ENCODE measurements at places on chromosomes 1 and 21.
A peak's percentile ranks its signal among the peaks of the same experiment; 100 is the strongest.

GRCh38 chr1:112696578-112697314, 10.2 kb downstream of the RHOC start:
- DNase-seq = no peak

- no peak for DNase-seq
These were observed 22.0 kb upstream of the IFNAR1 start for GRCh38 chr21:33302796-33303195.

GRCh38 chr1:5002676-5003075, 348.3 kb downstream of the AJAP1 start:
- DNase-seq = no peak

GRCh38 chr1:232550007-232550406, 79.9 kb downstream of the SIPA1L2 start:
- DNase-seq = no peak

DNA sequence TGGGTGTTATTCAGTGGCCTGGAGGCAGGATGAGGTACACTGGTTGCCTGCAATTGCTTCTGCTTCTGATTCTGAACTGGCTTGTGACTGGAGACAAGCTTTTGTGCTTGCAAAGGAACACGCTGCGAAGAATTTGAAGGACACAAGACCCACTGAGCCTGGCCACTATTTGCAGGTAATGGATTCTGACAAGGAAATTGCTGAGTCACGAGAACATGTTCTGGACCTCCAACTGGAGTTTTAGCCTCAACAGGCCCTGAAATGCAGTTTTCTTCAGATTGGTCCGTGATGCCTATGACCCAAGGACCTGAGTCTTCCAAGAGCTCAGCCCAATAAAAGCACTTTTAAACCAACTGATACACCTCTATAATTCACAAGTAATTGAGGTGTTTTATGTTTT, 4.6 kb downstream of the RAB3GAP2 start:
- DNase-seq = no peak

DNA sequence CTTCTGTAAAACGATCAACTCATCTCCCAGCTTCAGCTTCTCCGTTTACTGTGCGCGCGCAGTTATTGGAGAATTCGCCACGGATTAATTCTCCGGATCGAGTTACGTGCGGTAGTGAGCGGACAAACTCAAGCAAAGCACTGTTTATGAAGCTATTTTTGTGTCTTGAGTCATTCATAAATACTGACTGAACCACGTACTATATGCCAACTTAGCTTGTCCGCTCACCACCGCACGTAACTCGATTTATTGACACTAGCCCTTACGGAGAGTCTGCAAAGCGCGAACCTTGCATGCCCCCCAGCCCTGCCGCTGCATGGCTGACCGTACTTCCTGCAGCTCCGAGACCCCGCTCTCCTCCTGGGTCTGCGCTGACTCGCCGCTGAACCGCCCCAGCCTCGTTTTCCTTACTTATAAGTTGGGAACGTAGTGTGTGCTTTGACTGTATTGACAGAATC, 773 bp downstream of the CHD1L start:
- no peak for DNase-seq

DNA sequence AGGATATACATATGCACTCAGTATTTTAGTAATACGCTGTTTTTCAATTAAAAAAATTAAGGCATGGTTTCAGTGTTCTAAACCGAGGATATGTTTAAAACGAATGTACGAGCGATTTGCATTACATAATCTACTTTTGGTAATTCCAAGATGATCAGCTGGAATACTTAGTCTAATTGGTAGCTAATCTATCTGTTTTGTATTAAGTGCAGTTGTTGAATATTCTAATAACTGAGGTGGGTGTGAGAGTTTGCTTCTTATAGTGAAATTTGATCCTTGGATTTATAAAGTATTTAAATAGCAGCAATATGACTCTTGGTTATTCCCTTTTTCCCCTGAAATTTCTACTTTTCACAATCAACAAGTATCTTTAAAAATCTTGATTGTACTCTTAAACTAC, 1.3 kb downstream of the RNF2 start:
- no peak for DNase-seq

DNA sequence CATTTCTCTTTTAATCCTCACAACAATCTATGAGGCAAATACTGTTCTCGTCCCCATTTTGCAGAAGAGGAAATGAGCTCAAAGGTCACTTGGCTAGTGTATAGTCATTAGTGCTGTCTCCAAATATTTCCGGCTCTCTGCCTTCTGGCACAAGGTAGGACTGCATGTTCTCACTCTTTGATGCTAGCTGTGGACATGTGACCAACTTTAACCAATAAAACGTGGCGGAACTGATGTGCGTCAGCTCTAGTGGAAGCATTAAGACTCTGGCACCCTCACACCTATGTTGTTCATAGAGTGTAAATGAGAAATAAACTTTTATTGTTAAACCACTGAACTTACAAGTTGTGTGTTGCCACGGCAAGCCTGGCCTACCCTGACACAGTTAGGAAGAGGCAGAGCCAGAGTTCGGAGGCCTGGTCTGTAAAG, 5.0 kb upstream of the KIF21B start:
- peak; percentile 43 for DNase-seq

DNA sequence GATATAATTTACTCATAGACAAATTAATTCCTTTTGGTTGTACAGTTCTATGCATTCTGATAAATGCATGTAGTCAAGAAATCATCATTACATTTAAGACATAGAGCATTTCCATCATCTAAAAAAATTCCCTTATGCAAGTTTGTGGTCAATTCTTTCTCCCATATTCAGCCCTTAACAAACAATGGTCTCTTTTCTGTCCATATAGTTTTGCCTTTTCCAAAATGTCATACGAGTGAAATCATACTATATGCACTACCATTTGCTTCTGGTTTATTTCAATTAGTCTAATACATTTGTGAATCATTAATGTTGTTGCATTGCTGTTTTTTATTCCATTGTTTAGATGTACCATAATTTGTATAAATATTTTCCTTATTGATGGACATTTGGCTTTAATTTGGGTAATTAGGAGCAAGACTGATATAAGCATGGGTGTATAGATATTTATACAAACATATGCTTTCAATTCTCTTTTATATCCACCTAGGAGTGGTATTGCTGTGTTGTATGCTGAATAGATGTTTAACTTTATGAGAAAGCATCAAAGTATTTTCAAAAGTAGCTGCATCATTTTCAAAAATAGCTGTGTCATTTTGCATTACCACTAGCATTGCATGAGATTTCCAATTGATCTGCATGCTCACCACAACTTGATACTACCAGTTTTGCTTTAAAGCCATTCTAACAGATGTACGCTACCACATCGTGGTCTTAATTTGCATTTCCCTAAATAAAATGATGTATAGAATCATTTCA, 397.0 kb upstream of the ADAMTS5 start:
- DNase-seq = no peak

DNA sequence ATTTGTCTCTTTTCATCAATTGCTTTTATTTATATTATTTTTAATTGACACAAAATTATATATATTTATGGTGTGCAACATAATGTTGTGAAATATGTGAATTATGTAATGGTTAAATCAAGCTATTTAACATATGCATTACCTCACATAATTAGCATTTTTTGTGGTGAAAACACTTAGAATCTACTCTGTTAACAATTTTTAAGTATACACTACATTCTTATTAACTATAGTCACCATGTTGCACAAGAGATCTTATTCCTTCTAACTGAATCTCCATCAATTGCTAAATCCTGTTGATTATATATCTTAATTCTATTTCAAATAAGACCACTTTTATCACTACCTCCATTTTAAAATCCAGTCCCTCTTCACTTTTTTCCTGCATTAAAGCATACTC, 42.5 kb downstream of the PLPPR5 start:
- DNase-seq = no peak

DNA sequence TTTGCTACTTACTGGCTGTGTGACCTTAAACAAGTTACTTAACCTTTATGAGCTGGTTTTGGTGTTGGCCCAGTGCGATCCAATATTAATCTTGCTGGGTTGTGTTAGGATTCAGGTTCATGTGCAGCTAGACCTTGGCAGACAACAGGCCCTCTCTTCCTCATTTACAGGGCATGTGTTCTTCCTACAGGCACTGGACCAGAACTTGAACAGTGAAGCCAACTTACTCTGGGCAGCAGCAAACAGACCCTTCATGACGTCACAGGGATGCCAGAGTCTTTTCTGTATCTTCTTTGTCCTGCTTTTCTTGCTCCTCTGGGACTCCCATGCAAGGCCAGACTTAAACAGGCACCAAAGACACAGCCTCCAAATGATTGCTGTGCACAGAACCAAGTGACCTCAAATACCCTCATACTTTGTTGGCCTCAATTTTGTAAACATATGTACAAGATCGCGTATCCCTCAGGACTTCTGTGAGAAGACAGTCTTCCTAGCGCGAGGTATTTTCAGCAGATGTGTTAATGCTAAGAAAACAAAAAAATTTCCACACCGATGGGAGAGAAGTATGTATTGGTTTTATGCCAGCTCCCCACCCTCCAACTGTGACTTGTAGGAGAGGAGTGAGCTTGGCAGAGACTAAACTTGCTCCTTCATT, 73.7 kb downstream of the URB2 start:
- no peak for DNase-seq

DNA sequence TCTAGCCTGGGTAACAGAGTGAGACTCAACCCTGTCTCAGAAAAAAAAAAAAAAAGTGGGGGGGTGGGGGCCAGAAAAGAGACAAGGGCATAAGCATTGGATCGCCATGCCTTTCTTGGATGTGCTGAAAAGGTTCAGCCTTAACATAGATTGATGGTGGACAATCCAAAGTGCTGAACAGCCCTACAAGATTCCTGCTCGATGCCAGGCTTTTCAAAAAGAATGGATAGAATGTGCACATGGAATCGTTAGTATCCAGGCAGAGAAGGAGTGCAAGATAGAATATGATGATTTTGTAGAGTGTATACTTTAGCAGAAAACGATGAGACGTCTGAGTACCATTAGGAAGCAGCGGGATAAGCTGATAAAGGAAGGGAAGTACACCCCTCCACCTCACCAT, 10.9 kb upstream of the COA7 start:
- no peak for DNase-seq

- DNase-seq = no peak
These were observed 316.2 kb upstream of the CXADR start for GRCh38 chr21:17196623-17197022.

DNA sequence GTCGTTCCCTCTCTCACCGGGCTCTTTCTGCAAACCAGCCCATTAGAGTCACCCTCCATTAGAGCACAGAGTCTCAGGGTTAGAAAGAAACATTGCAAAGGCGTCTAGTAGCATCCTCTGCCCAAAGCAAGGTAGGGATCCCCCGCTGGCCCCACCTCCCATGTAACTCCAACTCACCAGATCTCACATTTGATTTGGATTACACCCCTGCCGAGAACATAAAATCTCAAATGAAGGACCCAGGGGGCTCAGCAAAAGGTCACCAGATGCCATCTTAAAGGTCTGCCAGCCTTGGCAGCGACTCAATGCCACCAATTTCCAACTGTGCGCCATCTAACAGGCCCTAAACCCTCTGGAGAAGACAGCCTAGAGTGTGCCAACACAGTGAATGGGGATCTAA, 14.1 kb downstream of the C1orf87 start:
- no peak for DNase-seq

DNA sequence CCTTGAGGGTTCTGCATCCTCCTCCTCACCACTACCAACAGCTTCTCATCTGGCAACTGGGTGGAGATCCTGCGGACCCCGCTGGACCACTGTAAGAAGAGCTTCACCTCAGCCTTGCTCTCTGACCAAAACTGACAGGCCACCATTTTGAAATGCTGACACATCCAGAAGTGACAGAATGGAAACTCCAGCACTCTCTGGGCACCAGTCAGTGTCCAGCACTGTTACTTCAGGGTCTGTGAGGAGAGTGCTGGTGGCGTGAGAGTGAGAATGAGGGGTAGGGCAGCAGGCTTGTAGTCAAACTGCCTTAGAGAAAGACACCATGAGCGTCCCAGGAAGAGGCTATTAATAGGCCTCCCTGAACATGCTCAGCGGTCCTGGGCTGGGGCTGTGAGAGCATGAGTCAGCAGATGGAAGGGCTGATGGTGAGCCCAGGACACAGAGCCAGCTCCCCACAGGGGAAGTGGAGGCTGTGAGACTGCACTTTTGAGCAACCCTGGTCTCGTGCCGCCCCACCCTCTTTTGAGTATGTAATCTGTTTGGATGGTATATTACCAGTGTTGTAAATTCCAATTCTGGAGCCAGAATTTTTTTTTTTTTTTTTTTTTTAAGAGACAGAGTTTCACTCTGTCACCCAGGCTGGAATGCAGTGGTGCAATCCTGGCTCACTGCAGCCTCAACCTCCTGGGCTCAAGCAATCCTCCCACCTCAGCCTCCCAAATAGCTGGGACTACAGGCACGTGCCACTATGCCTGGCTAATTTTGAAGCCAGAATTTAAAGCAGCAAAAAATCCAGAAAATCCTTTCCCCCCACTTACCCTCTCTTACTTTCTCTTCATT, 34.4 kb upstream of the SLC30A1 start:
- peak; percentile 77 for DNase-seq

DNA sequence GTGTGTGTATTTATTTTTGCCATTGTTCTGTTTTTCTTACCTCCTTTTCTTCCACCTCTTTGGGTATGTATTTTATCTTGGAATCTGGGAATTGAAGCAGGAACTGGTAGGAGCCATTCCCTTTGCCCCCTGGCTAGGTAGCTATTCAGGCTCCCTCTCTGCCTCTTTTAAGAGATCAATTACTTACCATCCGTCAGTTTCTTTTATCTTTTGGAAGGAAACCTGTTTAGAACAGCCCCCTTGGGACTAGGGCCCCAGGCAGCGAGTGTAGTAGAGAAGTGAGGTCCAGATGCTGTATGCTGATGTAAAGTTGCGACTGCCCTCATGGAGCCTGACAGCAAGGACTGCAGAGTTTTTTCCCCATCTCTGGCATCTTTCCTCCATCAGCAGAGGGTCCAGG, 41.6 kb downstream of the KIRREL1 start:
- DNase-seq = no peak

GRCh38 chr1:207789792-207790787, 38.2 kb downstream of the CD46 start:
- no peak for DNase-seq

DNA sequence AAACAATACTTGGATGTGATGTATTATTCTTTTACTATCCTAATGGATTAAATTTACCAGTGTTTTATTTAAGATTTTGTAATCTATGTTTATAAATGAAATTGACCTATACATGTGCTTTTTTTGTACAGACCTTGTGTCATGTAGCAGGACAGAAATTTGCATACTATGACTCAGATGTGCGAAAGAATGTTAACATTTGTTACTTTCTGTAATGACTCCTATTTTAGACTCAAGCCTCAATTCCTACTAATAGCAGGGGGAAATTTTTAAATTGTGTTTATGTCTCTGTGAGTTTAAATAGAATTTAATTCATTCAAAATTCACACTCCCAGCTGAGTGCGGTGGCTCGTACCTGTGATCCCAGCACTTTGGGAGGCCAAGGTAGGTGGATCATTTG, 21.8 kb upstream of the RIMKLA start:
- no peak for DNase-seq

GRCh38 chr1:162070094-162070748, 730 bp downstream of the NOS1AP start:
- DNase-seq = peak; percentile 48

- DNase-seq = peak; percentile 27
These were observed 62.1 kb downstream of the DEGS1 start for GRCh38 chr1:224245188-224245587.

- peak; percentile 68 for DNase-seq
These were observed 93.6 kb upstream of the BCAR3 start for GRCh38 chr1:93775224-93775623.

All from kidney tubule cell (primary cell).